ENCODE measurements at places on chromosomes 4 and X.

DNA sequence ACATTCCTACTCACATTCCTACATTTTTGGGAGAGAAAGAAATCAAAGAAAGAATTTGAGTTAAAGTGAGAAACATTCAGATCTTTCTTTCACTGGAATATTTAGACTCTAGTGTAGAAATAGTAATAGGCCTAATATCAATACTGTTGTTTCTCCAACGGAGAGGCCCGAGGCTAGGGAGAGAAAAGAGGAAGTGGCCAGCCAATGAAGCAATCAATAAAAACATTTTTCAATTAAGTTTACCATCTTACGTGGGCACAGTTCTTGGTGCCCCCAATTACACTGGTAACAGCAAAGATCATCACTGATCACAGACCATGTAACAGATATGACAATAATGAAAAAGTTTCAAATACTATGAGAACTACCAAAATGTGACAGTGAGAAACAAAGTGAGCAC lies 281.4 kb downstream of the GPM6A start:
- no peak for DNase-seq

DNA sequence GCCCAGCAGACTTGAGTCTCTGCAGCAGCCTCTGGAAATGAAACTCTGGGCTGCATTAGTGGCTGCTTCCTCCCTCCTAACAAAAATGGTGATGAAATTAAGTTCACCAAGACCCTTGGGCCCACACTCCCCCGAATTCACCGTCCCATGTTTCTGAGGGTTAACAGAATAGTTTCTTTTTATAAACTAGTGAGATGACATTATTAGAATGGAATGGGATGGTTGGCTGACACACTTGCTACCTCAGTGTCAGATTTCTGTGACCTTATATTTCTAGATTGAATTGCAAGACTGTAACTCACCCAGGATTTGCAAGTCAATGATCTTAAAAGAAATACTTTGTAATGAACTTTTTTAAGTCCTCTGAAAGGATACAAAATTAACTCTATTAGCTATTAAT lies 127.1 kb downstream of the SHROOM3 start:
- no peak for DNase-seq

- DNase-seq, result no peak
Measured at GRCh38 chrX:150100261-150100660, 162.0 kb upstream of the EOLA2 start.

- DNase-seq, result no peak
Measured at GRCh38 chrX:153669901-153670731, 3.5 kb downstream of the PNCK start.

DNA sequence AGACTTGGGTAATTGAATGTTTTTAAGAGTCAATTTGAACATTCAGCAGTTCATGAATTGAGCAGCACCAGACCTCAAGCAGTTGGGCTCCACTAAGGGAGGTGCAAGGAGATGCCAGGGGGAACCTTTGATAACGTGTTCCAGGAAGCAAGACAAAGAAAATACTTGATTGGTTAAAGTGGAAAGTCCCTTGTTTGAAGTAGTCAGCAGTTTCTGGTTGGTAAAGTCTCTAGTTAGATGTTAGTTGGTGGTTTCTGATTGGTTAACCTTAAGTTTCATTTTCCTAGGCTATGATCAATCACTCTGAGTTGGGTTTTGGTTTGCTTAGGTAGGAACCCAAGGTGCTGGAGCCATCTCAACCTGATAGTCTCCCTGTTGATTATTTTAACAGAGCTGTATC lies 4.0 kb downstream of the HERC6 start:
- peak; percentile 54 for DNase-seq

DNA sequence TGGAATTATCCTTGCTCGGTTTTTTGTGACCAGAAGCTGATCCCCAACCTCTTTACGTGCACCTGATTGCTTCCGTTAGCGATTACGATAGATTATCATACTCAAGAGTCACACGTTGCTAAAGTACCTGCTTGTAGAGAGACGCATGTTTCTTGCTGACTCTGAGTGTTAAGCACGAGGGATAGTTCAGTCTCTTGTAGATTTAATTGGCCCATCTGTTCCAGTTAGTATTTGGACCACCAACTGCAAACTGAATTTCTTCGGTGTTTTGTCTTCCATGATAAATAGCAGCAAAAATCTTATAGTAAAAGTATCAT lies 516 bp upstream of the COX18 start:
- DNase-seq, result no peak

DNA sequence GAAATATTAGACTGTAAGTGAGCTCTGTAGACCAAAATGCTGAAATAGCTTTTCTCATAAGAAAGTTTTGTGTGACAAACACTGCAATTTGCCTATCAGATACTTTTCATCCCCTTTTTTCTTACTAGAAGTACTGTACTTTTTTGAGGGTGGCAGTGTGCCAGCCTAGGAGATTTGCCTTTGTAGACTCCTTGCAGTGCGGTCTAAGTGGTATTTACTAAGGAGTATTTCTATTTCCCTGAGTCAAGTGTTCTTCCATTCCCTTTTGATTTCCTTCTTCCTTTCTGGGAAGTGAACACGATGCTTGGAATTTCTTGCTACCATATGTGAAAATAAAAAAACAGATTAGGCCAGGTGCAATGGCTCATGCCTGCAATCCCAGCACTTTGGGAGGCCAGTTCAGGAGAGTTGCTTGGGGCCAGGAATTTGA lies 34.6 kb downstream of the PDLIM5 start:
- DNase-seq, result no peak

- no peak for DNase-seq
Measured at GRCh38 chr4:32031026-32031425, 1310.9 kb downstream of the PCDH7 start.

DNA sequence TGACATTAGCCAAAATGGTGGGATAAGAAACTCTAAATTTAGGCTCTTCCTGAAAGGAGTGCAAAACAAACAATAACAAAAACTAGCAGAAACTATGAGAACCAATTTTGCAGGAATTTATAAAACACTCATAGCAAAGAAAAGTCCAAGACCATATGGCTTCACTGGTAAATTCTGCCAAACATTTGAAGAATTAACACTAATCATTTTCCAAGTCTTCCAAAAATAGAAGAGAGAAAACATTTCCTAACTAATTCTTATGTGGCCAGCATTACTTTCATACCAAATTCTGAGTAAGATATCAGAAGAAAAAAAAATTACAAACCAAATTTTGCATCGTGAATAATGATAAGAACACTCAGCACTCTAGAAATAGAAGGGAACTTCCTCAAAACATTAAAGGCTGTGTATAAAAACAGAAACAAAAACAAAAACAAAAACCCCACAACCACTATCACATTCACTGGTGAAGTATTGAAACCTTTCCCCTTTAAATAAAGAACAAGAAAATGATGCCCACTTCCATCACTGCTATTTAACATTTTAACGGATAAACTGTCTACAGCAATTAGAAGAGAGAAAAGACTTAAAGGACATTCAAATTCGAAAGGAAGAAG lies 524.3 kb upstream of the GALNTL6 start:
- no peak for DNase-seq

GRCh38 chrX:48971249-48972219 lies at the start of gene KCND1:
Gene KCND1 (minus strand): TSS chrX:48971844. CDS start chrX:48970271, 1,573 bp downstream.
- no peak for DNase-seq

GRCh38 chr4:63937961-63938360 lies 471.3 kb downstream of the TECRL start:
- no peak for DNase-seq

DNA sequence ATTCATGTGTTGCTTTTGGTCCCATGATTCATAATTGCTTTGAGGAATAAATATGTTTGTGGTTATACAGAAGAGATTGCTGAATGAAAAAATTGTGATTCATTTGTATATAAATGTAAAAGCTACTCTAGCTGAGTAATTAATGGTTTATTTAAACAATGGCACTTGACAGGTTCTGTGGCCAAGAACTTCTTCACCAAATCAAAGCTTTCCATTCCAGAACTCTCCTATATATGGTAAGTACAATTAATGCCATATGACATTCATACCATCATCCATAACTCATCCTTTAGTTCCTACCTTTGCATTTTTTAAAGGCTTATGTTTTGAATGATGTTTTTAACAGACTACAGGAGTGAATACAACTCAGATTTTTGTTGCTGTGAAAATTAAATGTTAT lies 105.8 kb downstream of the REPS2 start:
- no peak for DNase-seq

DNA sequence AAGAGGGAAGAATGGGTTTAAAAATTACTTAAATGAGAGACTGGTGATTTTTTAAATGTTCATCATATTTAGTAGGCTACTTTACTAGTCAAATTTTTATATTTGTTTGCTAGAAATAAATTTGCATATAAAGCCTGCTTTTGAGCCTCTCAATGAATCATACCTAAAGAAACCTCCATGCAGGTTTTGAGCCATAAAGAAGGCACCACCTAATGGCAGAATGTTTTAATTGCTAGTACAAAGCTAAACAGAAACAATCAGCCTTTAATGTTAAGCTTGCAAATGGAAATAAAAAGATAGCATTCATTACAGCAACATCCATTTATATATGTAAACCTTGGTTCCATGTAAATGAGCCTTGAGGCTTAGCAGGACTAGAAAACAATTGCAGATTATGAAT lies 989.7 kb downstream of the CCSER1 start:
- no peak for DNase-seq

GRCh38 chrX:135984791-135985156 lies 461 bp upstream of the SLC9A6 start:
- no peak for DNase-seq

- DNase-seq, result no peak
Measured at GRCh38 chrX:24235084-24235710, 78.7 kb downstream of the SUPT20HL2 start.

- DNase-seq, result no peak
Measured at GRCh38 chrX:153731117-153731844, 6.6 kb downstream of the ABCD1 start.

- no peak for DNase-seq
Measured at GRCh38 chr4:90876296-90876695, 749.1 kb downstream of the CCSER1 start.

DNA sequence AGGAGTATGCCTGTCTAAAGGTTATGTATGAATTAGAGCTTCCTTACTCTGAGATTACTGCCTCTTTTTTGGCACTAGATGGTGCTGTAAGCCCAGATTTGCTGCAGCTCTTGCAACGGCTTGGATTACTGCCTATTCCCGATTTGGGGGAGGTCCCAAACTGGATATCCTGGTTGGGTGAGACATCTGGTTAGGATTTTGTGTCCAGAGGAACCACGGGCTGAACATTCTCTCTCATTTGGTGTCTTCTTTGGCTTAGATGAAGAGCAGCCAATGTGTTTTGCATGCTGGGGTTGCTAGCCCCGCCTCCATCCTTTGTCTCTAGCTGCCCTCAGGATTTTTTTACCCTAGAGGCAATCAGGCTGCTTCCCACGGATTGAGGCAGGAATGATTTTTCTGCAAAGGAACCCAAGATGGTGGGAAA lies 31.9 kb downstream of the F8A1 start:
- peak; percentile 29 for DNase-seq

- DNase-seq, result no peak
Measured at GRCh38 chr4:17544831-17545234, 29.9 kb downstream of the CLRN2 start.

GRCh38 chrX:109695637-109696036 lies 37.4 kb downstream of the ACSL4 start:
- no peak for DNase-seq

- DNase-seq, result no peak
Measured at GRCh38 chr4:134687646-134688628, 486.3 kb upstream of the PABPC4L start.

DNA sequence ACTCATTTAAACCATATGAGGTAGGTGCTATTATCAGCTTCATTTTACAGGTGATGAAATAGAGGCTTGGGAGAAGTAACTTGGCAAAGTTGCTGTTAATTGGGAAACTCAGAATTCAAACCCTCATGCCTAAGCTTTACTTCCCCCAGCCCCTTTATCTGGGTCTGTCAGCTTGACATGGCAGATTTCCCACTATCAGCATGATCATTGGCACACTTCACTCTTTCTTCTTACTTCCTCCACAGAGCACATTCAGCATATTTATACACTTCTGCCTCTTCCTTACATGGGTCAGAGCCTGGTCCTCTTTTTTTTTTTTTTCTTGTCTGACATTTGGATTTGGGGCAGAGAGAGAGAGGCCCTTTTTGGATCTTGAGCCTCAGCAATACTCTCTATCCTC lies 56.5 kb upstream of the ARX start:
- DNase-seq, result no peak

DNA sequence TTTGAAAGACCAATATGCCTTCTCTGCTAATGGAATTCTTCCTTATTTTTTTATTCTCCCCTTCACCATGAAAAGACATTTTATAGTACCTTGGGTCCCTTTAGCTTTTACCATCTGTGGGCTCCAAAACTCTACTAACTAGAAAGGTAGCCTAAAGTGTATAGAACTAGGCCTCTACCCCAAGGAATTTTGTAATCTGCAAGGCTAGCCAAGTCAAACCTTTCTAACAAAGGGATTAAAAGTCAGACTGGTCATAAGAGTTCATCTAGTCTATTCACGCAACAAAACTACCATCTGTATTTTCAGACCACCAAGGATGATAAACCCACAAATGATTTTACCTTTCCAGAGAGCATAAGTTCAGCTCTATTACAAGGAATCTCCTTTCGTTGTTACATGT lies 189.5 kb upstream of the DCAF8L1 start:
- no peak for DNase-seq

GRCh38 chr4:105192910-105193309 lies 46.2 kb downstream of the TET2 start:
- no peak for DNase-seq

GRCh38 chr4:16807355-16807754 lies 91.1 kb downstream of the LDB2 start:
- DNase-seq, result no peak

DNA sequence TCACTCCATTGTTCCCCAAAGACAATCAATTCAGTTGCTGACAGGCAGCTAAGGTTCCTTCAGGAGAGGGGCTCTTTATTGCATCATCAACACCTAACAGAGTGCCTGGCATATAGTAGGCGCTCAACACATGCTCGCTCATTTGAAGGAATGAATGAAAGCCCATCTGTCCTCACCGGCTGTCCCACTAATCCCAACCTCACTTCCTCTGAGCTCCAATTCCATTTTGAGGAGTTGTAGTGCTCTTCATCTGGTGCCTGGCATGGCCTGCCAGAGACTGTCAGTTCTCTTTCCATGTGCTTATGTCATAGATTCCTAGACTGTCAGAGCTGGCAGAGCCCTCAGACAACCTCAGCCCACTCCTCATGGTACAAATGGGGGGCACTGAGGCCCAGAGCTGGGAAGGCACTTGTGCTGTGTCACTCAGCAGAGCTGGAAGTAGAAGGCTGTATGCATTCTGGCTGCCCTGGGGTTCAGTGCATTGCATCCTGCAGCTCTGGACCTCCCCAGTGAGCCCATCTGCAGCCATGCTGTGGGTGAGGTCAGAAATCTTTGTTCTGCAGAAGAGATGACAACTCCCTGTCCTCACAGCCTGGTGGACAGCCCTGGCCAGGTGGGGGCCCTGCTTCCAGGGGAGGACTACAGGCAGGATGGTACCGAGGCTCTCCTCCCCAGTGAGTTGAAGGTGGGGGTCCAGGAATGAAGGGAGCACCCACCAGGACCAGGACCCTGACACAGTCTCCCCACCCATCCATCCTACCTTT lies 134.9 kb upstream of the PJA1 start:
- no peak for DNase-seq

DNA sequence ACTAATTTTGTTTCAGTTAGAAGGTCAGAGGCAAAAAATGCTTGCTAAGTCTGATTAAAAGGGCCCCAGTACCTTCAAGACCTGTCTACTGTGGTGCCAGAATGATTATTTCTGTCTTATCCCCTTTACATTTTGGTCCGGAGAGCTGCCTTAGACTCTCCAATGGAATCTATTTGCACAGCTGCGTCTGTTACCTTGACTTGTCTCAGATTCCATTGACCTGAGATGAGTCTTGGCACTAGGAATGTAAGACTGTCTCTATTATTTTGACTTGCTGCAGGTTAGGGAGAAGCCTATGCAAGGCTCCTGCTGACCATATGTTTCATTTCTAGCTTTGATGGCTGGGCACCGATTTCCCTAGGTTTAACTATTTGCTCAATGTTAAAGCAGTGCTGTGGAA lies 457.6 kb downstream of the KCTD8 start:
- DNase-seq, result no peak

All from activated CD4-positive, CD25-positive, alpha-beta regulatory T cell treated with anti-CD3 and anti-CD28 coated beads, Interleukin-2, amount 50 U/mL, for 72 hours (primary cell).